ENCODE measurements at places on chromosomes 5 and 9.

DNA sequence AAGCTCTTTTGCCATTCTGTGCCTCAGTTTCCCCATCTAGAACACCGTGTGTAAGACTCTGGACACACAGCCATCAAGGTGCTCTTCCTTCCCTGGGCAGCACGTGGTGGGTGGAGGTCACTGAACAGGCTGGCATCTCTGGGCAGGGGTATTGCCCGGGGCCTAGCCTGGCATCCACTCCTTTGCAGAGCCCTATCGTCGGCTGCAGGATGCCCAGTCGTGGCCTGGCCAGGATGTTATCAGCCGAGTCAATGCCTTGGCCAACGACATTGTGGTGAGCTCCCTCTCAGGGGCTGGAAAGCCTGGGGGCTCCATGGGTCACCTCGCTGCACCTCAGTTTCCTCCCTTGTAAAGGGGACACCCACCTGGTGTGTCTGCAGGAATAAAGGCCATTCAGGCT, 4.0 kb downstream of the ADGRD2 start:
- DNase-seq: no peak

- DNase-seq: no peak
Measured at GRCh38 chr5:24407466-24407865, 237.3 kb downstream of the CDH10 start.

DNA sequence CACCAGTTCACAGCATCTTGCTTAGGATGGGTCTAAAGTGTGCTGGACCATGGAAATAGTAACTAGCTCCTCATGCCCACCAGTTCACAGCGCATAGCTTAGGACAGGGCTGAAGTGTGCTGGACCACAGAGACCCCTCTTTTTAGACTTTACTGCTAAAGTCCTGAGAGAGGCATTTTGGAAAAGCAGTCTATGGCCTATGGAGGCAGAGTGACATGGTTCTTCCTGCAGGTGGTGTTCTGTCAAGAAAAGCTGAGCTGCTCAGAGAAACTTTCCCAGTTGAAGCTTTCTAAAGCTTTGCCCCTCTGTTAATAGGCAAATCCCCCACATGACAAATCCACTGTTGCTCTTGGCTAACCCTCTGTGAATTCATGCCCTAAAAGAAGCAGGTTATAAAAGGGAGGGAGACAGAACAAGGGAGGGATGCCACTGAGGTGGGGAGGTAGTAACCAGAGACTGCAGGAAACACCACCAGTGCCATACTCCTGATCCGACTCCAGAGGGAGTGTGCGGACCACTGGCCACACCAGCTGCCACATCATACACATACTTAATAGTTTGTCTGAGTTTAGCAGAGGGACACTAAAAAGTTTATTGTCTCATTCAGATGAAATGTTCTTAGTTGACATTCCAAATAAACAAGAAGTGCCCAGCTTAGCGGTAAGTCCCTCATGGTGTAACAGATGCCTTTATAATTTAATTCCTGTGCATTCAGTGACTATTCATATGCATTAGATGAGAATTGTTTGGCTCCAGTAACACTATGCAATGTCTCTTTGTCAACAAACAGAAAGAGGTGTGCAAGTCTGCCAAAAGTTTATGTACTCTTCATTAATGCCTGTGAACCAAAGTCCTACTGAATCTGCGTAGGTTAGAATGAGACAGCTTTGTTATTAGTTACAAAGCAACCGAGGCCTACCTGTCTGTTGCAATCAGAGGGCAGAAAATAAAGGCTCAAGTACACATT, 236.2 kb upstream of the NFIL3 start:
- no peak for DNase-seq

DNA sequence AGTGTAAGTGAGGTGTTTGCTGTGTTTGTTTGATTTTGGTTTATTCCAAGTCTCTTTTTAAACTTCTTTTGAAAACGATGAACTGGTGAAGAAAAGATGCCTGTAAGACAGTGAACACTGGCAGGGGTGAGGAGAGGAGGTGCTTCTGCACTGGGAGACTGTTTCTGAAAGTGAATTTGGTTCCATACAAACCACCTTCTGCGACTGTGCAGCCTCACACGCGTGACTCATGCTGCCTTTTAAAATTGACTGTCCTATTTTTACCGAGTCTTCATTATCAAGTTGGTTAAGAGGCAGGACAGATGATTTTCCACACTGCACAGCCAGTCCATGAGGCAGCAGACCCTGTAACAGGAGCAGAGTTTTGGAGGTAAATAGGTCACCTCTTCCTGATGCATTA, 340.6 kb downstream of the MTRR start:
- DNase-seq: no peak

GRCh38 chr9:91245431-91246313, 116.0 kb downstream of the AUH start:
- peak; percentile 14 for DNase-seq

- DNase-seq: no peak
Measured at GRCh38 chr9:137445930-137446431, 4.8 kb upstream of the ENTPD8 start.

GRCh38 chr5:124648902-124649467, 97.5 kb downstream of the ZNF608 start:
- no peak for DNase-seq

- no peak for DNase-seq
Measured at GRCh38 chr5:168529374-168530234, 499 bp downstream of the FBLL1 start.

DNA sequence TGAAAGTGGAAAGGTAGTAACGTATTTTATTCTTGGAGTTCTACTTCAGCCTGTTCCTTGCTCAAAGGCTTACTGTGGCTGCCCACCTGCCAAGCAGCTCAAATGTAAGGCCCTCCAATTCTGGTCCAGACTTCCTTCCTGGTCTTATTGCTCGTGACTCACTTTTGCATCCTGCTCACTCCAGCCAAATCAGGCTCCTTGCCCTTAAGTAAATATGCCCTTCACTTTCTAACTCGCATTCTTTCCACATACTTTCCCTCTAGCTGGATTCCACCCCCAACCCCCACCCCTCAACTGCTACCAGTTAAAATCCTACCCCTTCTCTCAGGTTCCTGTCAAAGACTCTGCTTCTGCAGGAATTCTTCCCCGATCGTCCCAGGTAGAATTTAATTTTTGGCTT, 96.6 kb downstream of the GALNT10 start:
- DNase-seq: no peak

GRCh38 chr9:1094749-1095148, 44.6 kb downstream of the DMRT2 start:
- no peak for DNase-seq

GRCh38 chr9:108136656-108137055, 647.1 kb upstream of the KLF4 start:
- DNase-seq: no peak

- DNase-seq: no peak
Measured at GRCh38 chr9:31136524-31136923, 1247.9 kb upstream of the ACO1 start.

DNA sequence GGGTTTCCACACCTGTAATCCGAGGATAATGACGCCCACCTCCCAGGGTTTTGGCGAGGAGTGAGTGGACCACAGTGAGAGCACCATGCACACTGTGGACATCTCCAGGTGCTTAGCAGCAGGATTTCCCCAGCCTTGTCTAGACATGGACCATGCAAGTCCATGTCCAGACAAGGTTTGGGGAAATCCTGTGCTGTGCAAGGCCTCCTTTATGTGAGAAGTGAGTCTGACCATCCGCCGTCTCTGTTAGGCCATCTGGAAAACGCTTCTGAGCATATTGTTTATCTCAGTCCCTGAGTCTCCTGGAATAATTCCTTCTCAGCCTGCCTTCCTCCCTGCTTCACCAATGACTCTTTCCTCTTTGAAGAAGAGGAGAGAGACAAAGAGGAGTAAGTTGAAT, 26.2 kb upstream of the TNFAIP8 start:
- no peak for DNase-seq

DNA sequence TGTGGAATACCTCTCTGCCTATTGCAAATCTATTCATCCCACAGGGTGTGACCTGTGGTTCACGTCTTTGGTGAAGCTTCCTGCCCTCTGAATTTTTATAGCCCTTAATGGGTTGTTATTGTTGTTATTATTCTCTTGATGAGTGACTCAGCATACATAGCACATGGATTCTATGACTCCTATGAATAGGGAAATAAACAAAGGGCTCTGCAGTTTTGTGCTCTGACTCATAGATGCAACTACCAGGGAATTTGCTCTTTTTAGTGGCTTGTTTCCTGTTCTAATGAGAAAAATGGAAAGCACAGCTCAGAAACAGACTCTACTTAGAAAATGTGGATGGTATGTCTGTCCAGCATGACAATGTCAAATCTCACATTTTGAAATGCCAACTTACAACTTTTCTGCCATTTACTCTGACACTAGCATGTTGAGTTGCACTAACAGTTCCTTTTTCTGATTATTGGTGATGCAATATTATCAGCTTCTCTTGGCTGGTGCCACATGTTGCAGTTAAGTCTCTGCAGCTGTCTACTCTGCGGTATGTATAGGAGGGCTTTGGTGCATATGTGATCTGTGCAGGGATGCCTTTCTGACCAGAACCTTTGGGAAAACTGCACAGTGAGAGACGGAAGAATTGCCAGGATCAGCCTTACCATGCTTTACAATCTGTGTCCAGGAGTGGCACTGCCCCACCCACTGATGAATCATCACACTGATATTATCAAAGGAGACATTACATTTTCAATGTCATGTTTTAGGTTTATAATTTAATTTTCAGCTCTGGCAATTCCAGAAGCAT, 996.4 kb upstream of the WWC1 start:
- no peak for DNase-seq

- DNase-seq: no peak
Measured at GRCh38 chr9:2469681-2470221, 151.8 kb upstream of the VLDLR start.

DNA sequence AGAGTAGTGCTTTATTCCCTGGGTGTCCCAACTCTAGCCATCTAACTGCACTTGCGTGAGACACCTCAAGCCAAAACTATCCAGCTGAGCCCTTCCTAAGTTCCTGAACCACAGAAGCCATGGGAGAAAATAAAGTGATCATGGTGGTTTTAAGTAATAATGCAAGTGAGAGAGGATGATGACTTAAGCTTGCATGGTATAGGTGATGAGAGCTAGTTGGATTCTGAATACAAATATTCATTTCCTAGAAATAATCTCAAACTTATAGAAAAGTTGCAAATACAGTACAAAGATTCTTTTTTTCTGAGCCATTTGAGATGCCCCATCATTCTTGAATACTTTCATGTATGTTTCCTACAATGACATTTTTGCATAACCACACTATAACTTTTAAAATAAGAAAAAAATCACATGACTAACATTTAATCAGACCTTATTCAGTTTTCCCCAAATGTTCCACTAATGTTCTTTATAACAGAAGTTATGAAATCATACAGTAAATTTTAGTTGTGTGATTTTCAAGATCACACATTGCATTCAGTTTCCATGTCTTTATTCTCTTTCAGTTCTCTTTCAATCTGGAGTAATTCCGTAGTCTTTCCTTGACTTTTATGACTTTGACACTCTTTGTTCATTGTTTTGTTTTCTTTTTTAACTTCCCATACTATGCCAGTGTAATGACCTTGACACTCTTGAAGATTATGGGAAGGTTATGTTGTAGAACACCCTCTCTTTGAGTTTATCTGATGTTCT, 5.5 kb upstream of the AK3 start:
- no peak for DNase-seq

DNA sequence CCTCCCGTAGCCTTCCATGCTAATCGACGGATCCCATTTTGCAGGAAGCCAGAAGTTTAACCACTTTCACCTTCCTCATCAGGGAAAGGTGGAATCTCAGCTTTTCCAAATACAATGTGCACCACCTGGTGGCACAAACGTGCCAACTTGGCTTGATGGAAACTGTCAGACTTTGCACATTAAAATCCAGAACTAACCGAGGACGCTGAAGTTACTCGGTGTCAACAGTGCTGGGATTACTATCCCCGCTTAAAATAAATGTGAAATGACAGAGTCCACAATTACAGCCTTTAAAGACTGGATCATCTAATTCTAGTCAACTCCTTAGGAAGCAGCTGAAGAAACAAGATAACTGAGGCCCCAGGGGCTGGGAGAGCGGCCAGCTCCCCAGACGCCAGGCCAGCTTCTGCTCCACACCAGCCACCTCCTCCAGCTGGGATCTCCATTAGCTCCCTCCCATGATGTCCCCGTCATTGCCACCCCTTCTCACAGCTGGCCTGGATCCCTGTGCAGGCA, 50.1 kb upstream of the RETREG1 start:
- peak; percentile 13 for DNase-seq

DNA sequence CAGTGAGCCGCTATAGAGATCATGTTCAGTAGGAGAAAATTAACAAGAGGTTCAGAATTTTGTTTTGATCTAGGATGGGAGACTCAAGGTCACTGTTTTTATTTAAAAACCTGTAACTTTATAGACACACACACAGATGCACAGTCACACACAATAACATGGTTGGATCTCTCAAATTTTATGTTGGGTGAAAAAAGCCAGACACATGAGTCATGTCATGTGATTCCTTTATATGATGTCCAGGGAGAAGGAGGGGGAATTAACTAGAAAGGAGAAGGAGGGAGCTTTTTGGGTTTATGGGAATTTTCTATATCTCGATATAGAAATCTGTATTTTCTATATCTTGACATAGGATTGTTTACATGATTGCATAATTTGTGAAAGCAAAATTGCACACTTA, 17.1 kb downstream of the C6 start:
- DNase-seq: no peak

- DNase-seq: no peak
Measured at GRCh38 chr5:128082551-128083032, 974 bp upstream of the SLC12A2 start.

DNA sequence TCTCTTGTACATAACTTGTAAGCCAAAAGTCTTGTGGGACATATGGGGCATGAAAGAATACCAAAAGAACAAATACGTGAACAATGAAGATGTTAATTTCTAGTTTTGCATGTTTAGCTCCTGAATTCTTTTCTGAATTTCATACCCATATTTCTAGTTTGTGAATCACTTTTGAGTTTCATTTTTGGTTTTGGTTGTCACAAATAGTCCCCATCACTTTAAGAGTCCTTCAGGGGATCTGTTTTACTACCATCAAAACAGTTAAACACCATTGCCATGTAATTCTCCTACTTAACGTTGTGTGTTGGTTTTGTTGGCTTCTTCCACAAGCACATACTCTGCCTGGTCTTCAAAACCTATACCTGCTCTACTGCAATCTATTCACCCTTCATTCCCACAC, 27.0 kb downstream of the VCAN start:
- DNase-seq: no peak

DNA sequence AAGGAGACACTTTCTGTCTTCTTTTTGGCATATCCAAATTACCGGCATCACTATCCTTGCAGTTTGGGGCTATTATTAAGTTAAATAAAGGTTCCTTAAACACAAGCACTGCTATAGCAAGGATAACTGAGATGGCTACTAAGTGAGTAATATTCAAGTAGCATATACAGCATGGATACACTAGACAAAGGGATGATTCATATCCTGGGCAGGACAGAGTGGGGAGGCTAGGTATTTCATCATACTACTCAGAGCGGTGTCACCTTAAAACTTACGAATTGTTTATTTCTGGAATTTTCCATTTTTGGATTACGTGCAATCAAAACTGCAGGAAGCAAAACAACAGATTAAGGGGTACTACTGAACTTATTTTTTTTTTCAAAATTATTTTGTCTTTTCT, 54.1 kb downstream of the FER start:
- no peak for DNase-seq

- no peak for DNase-seq
Measured at GRCh38 chr5:67792891-67793290, 422.7 kb upstream of the PIK3R1 start.

GRCh38 chr5:109830955-109831502, 141.3 kb downstream of the MAN2A1 start:
- DNase-seq: no peak

Data from stimulated activated CD4-positive, alpha-beta T cell treated with anti-CD3 and anti-CD28 coated beads, Interleukin-4, amount 100 ng/mL, for 24 hours (primary cell).